Astrocyte of the hippocampus (primary cell): ENCODE measurements at places on chromosomes 4 and X.

- peak; percentile 31 for DNase-seq
Measured at GRCh38 chrX:71846429-71846828, 64.2 kb upstream of the NHSL2 start.

GRCh38 chr4:103996064-103996463, 276.3 kb upstream of the TACR3 start:
- DNase-seq = peak; percentile 45

GRCh38 chr4:91830681-91831395, 472.9 kb upstream of the GRID2 start:
- no peak for DNase-seq

GRCh38 chr4:52651996-52652672, 7.0 kb downstream of the USP46 start:
- DNase-seq = no peak

- DNase-seq = no peak
Measured at GRCh38 chr4:47538825-47539154, 53.7 kb downstream of the ATP10D start.

- no peak for DNase-seq
Measured at GRCh38 chrX:43744284-43744683, 88.2 kb downstream of the MAOA start.
